ENCODE measurements at places on chromosomes 7 and 10.

- peak; percentile 16 for DNase-seq
Observed at GRCh38 chr7:116862951-116863670, 724 bp downstream of the CAPZA2 start.

- no peak for DNase-seq
Observed at GRCh38 chr10:119022846-119023552, 6.5 kb upstream of the NANOS1 start.

DNA sequence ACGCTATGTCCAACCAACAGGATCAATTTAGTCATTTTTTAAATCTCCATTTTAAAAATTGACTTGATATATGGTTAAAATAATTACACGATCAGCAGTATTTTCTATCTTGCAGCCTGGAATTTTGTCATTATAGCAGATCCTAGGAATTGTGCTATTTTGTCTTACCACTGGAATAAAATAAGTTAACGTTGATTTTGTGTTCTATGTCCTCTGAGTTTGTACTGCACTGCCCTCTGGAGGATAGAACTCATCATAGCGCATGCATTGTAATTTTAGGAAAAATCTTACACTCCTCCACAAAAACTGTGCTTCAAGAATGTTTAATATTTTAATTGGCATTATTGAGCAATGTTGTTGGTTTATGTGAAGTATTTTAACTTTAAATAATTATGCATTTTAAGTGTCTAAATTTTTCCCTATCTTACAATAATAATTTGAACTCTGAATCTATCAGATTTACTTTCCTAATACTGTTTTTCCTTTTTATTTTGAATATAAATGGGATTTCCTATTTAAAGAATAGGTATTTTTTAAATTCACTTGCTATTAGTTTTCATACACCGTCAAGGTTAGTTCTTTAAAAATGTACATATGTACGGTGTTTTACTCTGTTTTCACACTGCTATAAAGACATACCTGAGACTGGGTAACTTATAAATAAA, 220.1 kb downstream of the PPP1R3A start:
- no peak for DNase-seq

DNA sequence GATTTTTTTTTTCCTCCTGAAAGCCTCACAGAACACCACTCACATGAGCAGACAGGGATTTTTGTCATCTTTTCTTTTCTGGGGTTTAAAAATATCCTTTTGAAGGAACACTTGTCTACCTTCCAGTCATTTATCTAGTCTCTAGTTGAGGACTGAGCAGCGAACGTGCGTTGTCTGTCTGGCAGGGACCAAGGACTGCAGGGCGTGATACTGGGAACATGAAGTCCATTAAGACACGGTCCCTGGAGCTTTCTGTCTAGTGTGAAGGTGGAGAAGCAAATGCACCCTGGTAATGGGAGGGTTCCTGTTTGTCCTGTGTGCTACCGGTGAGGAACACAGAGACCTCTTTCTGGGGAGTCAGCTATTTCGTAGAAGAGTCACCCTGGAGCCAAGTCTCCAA, 207.4 kb downstream of the TMEM178B start:
- DNase-seq, result no peak

- DNase-seq, result no peak
Observed at GRCh38 chr10:3068968-3069737, 1.8 kb downstream of the PFKP start.

DNA sequence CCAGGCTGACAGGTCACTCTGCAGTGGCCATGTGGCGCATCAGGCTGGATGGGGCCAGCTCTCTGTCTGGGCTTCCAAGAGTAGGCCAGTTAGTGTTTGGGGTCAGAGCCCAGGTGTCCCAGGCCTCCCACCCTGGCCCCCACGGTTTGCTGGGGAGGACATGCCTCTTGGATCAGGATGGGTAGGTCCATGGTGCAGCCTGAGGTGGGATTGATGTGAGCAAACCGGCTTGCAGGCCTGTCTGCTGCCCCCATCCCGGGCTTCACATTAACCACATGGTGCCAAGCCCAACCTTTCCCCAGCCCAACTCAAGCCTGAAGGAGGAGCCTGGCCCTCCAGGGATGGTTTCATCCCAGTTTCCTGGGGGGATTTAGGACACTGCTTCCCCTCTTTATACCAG, 39.2 kb downstream of the LDB3 start:
- no peak for DNase-seq

DNA sequence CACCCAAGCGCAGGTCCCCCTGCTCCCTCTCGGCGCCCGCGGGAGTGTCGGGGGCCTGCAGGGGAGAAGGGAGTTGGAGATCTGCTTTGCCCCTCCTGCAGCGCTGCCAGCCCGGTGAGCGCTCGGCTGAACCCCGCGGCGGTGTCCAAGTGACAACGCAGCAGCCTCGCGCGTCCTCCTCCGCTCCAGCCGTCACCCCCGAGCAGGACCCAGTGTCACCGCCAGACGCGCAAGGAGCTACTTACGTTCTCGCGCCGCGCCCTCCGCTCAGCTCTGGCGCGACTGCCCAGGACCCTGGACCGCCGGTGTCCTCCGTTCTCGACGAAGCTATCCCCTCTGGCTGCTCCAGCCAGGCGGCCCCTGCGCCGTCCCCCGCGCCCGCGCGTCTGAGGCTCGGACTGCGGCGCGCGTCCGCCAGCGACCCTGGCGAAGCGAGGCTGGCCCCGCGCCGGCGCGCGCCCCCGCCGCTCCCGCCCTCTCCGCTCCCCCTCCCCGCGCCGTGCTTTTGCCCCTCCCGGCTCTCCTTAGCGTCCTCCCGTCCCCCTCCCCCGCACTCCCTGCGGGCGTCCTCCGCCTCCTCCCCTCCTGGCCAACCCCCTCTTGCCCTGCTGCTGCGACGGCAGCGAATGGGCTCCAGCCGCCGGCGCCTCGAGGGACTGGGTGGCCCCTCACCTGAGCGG, at the start of gene NRCAM:
NRCAM (minus strand) TSS at position 439 of the 680 bp plus-strand sequence. CDS start 216,372 bp downstream, outside the sequence.
- DNase-seq, result no peak

DNA sequence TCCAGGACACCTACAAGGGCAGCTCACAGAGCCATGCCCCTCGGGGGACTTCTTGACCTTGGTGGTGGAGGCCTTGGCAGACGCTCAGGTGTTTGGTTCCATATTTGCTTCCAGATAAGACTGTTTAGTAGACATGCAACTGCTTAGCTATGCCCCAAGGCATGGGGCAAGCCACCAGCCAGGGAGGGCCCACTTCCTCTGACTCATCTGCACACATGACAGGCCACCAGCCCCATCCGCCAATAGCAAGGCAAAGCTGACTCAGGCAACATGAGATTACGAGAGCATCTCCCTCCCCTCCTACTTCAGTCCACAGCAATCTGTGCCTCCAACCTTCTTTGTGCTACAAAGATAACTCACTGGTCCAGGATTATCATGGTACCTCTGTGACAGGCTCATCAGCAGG, 54.9 kb downstream of the KCNMA1 start:
- DNase-seq, result no peak

- no peak for DNase-seq
Observed at GRCh38 chr10:94992811-94993210, 54.4 kb downstream of the CYP2C9 start.

- DNase-seq, result no peak
Observed at GRCh38 chr7:111525100-111525499, 37.2 kb downstream of the IMMP2L start.

DNA sequence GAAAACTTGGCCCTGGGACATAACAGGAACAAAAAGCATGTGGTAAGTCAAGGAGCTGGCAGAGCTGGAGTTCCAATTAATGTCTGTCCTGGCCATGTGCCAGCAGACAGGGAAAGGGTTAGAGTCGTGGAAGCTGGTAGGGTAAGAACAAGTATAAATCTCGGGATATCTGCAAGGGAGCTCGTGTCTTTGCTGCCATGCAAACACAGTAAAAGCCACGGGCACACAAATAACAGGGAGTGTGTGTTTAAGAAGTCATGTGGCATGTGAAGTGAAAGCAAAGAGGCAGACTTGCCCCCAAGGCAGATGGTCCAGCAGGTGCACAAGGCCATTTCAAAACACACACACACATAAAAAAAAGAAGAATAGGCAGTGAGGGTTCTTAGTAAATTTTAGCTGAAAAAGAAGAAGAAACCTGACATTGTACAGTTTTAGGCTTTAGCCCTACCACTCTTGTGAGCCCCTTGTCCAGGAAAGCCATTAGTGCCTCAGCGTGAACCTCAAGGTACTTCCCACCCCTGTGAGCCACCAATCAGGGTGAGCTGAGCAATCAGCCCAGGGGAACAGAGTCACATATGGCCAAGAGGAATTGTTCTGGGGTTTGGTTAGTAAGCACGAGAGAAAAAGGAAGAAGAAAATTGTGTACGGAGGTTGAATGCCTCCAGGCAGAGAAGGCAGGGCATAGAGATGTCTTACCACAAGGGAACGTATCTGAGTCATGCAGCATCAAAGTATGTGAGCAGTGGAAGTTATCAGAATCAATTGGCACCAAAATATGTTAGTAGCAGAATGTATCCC, 32.8 kb upstream of the ARHGAP12 start:
- DNase-seq, result no peak

- no peak for DNase-seq
Observed at GRCh38 chr7:41476460-41476803, 226.5 kb downstream of the INHBA start.

- no peak for DNase-seq
Observed at GRCh38 chr10:96325719-96326373, 21.6 kb downstream of the DNTT start.

DNA sequence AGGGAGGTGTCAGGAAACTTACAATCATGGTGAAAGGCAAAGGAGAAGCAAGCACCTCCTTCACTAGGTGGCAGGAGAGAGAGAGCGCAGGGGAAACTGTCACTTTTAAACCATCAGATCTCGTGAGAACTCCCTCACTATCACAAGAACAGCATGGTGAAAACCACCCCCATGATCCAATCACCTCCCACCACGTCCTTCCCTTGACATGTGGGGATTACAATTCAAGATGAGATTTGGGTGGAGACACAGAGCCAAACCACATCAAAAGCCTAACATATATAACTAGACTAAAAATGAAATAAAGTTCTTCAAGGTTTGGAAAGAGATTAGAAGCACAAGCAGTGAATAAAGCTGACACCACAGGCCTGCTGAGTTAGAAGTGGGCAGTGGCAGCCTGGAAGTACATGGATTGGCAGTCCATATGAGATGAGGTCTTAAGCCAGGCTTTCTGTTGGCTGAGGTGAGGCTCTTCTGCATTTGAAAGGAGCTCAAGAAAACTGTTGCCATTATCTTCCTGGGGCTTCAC, 96.4 kb upstream of the MDFIC start:
- DNase-seq, result no peak

DNA sequence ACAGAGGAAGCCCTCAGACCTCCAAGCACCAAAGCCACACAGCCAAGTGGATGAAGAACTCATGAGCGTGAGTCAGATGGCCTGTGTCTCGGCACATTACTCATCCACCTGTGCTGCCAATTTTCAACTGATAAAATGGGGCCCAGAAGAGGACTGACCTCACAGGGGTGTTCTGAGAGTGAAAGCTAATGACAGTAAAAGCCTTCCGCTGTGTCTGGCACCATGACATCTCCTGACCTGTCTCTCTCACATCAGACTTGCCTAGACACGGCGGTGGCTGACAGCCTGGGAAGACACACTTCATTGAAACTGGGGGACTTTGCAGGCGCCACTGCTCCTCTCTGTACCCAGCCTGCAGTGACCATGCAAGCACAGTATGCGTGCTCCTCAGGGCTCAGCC, 8.3 kb upstream of the SLC18A3 start:
- DNase-seq, result no peak

GRCh38 chr10:22341190-22341925, 3.9 kb upstream of the SPAG6 start:
- DNase-seq, result no peak

DNA sequence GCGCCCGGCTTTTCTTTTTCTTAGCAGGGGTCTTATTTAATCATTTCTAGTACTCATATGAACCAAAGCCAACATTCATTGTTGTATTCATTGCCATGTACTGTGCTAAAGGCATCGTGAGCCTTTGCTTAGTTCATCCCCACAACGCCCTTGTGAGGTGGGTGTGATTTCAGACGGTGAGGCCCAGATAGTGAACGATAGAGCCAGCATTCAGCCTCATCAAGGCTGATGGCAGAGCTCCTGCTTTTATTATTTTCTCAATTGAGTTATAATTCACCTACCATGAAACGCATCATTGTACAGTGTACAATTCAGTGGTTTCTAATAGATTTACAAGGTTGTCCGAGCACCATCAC, 50.1 kb downstream of the HK1 start:
- no peak for DNase-seq

GRCh38 chr10:129779126-129780111, 184.7 kb downstream of the EBF3 start:
- no peak for DNase-seq

DNA sequence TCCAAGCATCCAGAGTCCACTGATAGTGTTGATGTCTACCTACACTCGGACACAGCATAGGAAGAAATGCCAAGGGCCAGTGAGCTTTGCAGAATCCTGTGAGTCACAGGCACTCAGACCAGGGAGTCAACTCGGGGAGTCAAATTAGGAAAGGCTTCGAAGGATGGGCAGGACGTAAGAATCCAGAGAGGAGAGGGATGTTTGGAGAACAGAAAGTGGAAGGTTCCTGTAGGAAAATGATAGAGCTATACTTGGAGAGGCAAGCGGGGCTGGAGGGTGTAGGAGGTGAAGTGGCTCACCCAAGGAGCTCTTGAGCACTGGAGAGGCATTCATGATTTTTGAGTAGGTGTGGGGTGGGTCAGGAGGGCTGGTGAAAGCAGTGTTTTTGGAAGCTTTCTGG, 3.0 kb downstream of the ZYX start:
- no peak for DNase-seq

GRCh38 chr7:98870121-98870651, 372 bp upstream of the TMEM130 start:
- peak; percentile 66 for DNase-seq

DNA sequence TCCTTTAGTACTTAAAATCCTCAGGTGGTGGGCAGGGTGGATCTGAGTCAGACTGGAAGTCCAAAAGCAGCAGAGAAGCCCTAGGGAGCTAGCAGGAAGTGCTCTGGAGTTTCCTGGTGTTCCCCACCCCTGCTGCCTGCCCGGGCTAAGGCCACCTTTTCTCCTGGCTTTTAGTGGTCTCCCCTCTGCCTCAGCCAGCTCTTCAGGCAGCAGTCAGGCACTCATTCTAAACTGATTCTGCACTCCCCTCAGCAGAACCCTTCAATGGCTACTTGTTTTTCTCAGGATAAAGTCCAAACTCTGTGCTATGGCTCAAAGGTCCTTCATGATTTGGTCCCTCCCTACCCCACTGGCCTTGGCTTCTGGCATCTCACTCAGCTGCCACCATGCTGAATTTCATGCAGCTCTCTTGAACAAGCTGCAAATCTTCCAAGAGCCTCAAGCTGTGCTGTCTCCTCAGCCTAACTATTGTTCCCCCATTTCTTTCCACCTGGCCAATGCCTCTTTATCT, 28.9 kb upstream of the DNMBP start:
- no peak for DNase-seq

- DNase-seq, result no peak
Observed at GRCh38 chr10:122637376-122637775, 62.3 kb downstream of the C10orf120 start.

GRCh38 chr7:74199551-74200355, 10.1 kb upstream of the LAT2 start:
- DNase-seq, result no peak
